ENCODE measurements at places on chromosomes 11 and 22. TPM values are rescaled to one million over a fixed set of nuclear protein-coding genes. Genes with fewer than 3 reads are reported as not detected.

- H3K4me1 ChIP-seq: no peaks in the 10 kb centered on the region
- no peaks in the 10 kb centered on the region for H3K27me3 ChIP-seq
- DNase-seq: no peak
- no peak overlapping the region for H3K4me3 ChIP-seq
Measured at GRCh38 chr22:30892286-30892685, 76.3 kb downstream of the MORC2 start.

DNA sequence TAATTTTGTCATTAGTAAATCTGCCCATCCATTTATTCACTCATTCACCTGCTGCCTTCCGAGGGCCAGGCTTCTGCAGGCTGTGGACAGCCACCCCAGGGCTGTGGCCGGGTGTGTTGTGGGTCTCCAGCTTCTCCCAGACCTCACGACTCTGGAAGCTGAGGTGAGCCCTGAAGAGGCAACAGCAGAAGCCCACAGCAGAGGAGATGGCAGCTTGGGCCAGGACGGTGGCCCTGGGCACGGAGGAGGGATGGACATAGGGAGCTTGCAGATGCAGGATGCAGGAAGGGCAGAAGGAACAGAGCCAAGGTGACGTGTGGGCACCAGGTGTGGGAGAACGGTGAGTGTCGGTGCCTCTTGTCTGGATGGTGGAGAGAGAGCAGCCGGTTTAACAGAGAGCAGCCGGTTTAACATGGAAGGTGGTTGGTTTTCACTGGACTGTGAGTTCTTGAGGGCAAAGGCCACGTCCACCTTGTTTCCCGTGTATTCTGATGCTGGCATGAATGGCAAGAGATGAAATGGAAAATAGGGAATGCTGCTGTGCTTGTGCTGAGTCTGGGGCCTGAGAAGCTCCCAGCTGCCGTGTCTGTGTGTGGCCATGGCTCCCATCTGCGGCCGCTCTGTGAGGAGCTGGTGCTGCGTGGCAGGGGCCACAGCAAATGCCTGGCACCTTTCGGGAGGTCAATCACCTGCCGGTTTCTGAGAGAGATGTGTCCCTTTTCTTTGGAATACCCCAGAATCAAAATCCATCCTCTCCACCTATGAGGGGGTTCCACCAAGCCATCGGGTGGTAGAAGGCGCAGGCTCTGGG is 669.9 kb downstream of the BRD1 start:
- no peak overlapping the region for H3K27ac ChIP-seq
- no peaks in the 10 kb centered on the region for H3K4me1 ChIP-seq
- no peaks in the 10 kb centered on the region for H3K27me3 ChIP-seq
- H3K36me3 ChIP-seq: no peaks in the 10 kb centered on the region

DNA sequence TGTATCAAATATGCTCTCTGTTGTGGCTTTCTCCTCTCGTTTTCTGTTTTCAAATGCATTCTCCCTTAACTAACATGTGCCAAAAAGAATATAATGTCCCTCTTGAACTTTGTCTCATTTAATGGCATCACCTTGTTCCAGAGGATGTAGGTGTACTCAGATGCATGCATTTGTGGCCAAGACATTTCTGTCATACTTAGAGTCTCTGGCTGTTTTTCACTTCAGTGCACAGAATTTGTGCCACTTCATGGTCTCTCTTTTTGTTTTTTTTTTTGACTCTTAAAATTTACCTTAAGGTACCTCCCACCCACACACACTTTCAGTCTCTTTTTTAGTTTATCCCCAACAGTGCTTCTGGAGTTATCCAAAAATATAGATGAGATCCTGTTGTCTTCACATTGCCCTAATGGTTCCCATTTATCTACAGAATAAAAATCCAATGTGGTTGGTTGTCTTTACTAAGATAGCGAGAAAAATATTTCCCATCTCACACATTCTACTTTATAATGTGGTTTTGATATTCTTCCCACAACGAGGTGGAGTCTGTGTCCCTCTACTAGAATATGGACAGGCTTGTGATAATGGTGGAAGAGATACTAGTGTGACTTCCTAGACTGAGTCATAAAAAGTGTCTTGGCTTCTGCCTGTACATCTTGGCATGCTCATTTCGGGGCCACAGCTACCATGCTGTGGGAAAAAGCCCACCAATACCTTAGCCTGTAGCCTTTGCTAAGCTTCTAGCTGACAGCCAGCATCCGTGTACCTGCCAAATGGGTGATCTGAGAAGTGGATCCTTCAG is 125.8 kb downstream of the DDX10 start:
- no peaks in the 10 kb centered on the region for H3K4me1 ChIP-seq
- H3K4me3 ChIP-seq: no peak overlapping the region
- no peak for DNase-seq
- no peak overlapping the region for H3K27ac ChIP-seq

GRCh38 chr11:56968524-56968923 is 20.2 kb upstream of the OR5AK2 start:
- H3K36me3 ChIP-seq: no peaks in the 10 kb centered on the region
- H3K4me1 ChIP-seq: no peaks in the 10 kb centered on the region
- no peaks in the 10 kb centered on the region for H3K27me3 ChIP-seq

- no peak overlapping the region for H3K4me3 ChIP-seq
- H3K4me1 ChIP-seq: peaks cover 3% of the 10 kb centered on the region
- H3K27ac ChIP-seq: no peak overlapping the region
- H3K27me3 ChIP-seq: no peaks in the 10 kb centered on the region
- no peaks in the 10 kb centered on the region for H3K36me3 ChIP-seq
Measured at GRCh38 chr11:34165786-34166555, 60.5 kb downstream of the NAT10 start.

DNA sequence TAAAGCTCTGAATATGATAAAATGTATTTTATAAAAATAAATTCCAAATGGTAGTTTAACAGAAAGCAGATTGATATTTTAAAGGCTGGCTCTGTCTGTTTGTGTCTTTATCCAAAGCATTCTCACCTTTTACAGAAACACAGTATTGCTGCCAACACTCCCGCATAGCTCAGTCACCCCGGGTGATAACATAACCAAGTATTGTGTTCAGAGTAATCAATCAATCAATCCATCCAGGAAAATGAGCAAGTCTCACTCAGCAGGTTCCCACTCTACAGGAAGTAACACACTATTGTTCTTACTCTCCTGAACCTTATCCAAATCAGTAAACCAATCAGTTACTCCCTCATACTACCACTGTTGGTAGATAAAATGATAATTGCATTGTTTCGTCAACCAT is 203.4 kb downstream of the LRRC4C start:
- no peaks in the 10 kb centered on the region for H3K4me1 ChIP-seq
- H3K36me3 ChIP-seq: no peaks in the 10 kb centered on the region
- no peak overlapping the region for H3K4me3 ChIP-seq
- H3K27ac ChIP-seq: no peak overlapping the region

DNA sequence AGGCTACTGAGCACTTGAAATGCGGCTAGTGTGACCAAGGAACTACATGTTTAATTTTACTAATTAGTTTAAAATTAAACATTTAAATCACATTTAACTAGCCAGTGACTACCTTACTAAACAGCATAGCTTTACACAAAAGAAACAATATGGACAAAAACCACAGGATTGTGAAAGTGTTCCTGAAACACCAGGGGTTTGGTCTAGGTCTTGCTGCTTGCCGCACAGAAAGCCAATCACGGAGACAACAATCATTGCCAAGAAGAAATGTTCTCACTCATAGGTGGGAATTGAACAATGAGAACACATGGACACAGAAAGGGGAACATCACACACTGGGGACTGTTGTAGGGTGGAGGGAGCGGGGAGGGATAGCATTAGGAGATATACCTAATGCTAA is 309.5 kb downstream of the C11orf87 start:
- H3K4me1 ChIP-seq: no peaks in the 10 kb centered on the region
- no peaks in the 10 kb centered on the region for H3K27me3 ChIP-seq
- H3K4me3 ChIP-seq: no peak overlapping the region
- no peak overlapping the region for H3K27ac ChIP-seq
- no peak for DNase-seq

DNA sequence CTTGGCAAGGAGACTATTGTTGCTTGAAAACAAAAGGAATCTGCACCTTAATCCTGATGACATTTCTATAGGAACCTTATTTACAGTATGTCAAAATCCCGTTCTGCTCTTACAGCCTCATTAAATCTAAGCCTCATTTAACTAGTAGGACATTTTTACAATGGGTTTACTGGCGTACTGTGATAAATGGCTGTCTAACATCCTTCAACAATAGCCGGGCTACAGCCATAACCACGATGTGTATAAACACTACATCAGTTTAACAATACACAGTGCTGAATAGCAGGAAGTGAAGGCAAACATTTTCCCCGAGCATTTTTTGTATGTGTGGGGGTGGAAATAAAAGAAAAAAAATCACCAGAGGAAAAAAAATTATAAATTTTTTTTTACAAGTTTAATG is 131.2 kb downstream of the ARL14EP start:
- H3K4me1 ChIP-seq: no peaks in the 10 kb centered on the region
- no peaks in the 10 kb centered on the region for H3K27me3 ChIP-seq
- DNase-seq: peak; percentile 6
- no peak overlapping the region for H3K27ac ChIP-seq
- H3K36me3 ChIP-seq: no peaks in the 10 kb centered on the region
- H3K4me3 ChIP-seq: no peak overlapping the region

- no peak overlapping the region for H3K27ac ChIP-seq
- no peaks in the 10 kb centered on the region for H3K36me3 ChIP-seq
- no peaks in the 10 kb centered on the region for H3K4me1 ChIP-seq
- H3K4me3 ChIP-seq: no peak overlapping the region
Measured at GRCh38 chr11:103997082-103997481, 39.4 kb upstream of the DDI1 start.

DNA sequence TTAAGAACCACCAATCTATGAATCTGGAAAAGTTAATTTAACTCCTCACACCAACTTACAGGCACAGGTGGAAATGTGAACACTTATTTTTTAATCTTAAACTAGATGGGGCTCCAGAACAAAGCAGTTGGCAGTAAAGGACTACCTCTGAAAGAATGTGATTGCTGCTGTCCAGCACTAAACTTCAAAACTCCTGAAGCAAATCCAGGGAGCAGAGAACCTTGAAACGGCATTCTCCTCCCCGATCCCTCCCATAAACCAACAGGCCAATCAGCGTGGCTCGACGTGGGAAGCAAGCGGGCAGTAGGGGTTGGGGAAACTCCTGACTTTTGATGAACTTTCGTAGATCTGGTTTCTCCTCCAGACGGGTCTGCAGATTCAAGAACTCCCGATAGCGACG is 5.0 kb downstream of the SNX19 start:
- peaks cover 18% of the 10 kb centered on the region for H3K36me3 ChIP-seq
- no peak overlapping the region for H3K27ac ChIP-seq
- no peak for DNase-seq
- H3K4me1 ChIP-seq: peaks cover 39% of the 10 kb centered on the region

DNA sequence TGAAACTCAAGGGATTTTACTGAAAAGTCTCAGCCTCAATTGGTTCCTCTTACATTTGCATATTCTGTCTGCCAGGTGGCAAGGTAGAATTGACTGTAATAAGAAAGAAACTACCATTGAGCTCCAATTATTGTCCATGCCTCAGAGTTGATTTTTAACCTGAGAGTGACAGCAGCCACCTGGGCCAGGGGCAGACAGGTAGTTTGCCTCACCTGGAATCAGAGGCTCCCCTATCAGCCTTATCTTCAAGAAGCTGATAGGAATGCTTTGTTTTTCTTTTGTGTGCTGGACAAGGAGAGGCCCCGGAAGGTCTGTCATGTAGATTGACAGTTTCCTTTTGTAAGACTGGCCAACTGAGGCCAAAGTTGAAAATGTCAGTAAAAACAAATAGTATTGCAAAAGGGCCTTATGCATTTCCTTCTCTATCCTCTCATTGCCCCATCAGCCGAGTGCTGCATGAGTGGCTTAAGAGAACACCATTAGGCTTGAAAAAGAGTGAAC is 34.1 kb downstream of the CD44 start:
- peaks cover 23% of the 10 kb centered on the region for H3K4me1 ChIP-seq
- no peaks in the 10 kb centered on the region for H3K27me3 ChIP-seq
- no peak overlapping the region for H3K27ac ChIP-seq
- H3K4me3 ChIP-seq: no peak overlapping the region

- no peak overlapping the region for H3K27ac ChIP-seq
- no peaks in the 10 kb centered on the region for H3K36me3 ChIP-seq
- no peaks in the 10 kb centered on the region for H3K4me1 ChIP-seq
- DNase-seq: no peak
- no peaks in the 10 kb centered on the region for H3K27me3 ChIP-seq
- no peak overlapping the region for H3K4me3 ChIP-seq
Measured at GRCh38 chr22:46964773-46965550, 202.5 kb downstream of the TBC1D22A start.

- H3K36me3 ChIP-seq: peaks cover 50% of the 10 kb centered on the region
- no peak overlapping the region for H3K27ac ChIP-seq
- no peak overlapping the region for H3K4me3 ChIP-seq
- H3K27me3 ChIP-seq: no peaks in the 10 kb centered on the region
Measured at GRCh38 chr11:118649941-118650340, 29.5 kb downstream of the TREH start.

DNA sequence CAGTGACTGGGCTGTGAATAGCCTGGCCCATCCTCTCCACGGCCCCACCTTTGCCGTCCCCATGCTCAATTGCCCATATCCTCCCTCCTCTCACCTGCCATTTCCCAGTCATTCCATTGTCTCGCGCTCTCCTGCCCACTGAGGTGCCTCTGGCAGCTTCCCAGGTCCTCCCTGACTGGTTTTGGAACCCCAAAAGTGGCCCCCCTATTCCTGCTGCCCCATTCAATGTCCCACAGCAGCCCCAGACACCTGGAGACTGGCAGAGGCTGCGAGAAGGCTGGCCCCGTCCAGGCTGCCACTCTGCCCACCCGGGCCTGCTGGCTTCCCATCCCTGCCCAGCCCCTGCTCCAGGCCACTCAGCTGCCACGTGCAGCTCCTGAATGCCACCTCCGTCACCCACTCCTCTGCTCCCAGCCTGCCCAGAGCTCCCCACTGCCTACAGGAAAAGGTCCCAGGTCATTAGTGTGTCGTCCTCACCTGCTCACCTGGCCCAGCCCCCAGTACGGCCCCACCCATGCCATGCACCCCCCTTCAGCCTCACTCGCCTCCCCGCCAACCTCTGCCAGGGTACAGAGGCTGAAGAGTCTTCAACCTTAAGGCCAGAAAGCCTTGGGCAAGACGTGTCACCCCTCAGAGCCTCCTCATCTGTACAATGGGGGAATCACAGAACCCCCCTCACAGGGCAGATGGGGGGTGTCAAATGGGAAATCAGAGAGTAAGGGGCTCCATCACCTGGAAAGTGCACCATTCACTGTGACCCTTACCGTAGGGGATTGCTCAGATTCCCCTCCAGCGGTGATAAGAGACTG is 37.5 kb downstream of the KCNJ4 start:
- no peak for DNase-seq
- H3K4me1 ChIP-seq: no peaks in the 10 kb centered on the region
- H3K27me3 ChIP-seq: no peaks in the 10 kb centered on the region
- H3K36me3 ChIP-seq: no peaks in the 10 kb centered on the region

DNA sequence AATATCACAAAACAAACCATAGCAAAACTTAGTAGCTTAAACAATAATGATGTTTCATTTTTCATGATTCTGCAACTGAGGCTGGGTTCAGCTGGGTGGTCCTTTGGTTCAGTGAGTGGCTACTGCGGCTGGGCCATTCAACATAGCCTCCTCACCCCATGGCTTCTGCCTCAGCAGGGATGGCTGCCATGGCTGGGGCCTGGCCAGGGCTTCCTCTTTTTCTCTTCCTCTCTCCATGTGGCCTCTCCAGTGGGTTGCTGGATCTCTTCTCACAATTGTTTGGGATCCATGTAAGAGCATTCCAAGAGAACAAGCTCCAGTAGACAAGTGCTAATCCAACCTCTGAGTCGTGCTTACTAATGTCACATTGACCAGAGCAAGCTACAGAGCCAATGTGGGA is 248.6 kb upstream of the PLET1 start:
- no peaks in the 10 kb centered on the region for H3K27me3 ChIP-seq
- no peaks in the 10 kb centered on the region for H3K4me1 ChIP-seq
- DNase-seq: no peak
- no peaks in the 10 kb centered on the region for H3K36me3 ChIP-seq
- no peak overlapping the region for H3K4me3 ChIP-seq

The MS4A6A gene
- 2.9 TPM for total RNA-seq

The ZNF70 gene
- 6.0 TPM for total RNA-seq

The GTSE1 gene
- total RNA-seq: 57.2 TPM

The PGR gene
- not detected for total RNA-seq

The C11orf16 gene
- total RNA-seq: not detected

Measured in endothelial cell of umbilical vein (primary cell).